Suppressor macrophage treated with lipopolysaccharide for 4 hours (primary cell): ENCODE measurements at places on chromosomes 5 and 9.
A peak's percentile ranks its signal among the peaks of the same experiment; 100 is the strongest.

- DNase-seq: no peak
These were observed 8.4 kb downstream of the HSPA9 start for GRCh38 chr5:138566792-138567191.

DNA sequence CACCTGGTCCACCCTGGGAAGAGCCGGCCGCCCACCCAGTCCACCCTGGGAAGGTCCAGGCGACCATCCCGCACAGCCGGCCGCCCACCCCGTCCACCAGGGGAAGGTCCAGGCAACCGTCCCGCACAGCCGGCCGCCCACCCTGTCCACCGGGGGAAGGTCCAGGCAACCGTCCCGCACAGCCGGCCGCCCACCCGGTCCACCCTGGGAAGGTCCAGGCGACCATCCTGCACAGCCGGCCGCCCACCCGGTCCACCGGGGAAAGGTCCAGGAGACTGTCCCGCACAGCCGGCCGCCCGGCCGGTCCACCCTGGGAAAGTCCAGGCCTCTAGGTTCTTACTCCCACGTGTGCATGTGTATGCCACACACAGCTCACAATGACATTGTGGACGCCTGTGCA, 6.7 kb upstream of the QSOX2 start:
- DNase-seq: no peak

- DNase-seq: no peak
These were observed 181.0 kb upstream of the CLINT1 start for GRCh38 chr5:158039911-158040347.

DNA sequence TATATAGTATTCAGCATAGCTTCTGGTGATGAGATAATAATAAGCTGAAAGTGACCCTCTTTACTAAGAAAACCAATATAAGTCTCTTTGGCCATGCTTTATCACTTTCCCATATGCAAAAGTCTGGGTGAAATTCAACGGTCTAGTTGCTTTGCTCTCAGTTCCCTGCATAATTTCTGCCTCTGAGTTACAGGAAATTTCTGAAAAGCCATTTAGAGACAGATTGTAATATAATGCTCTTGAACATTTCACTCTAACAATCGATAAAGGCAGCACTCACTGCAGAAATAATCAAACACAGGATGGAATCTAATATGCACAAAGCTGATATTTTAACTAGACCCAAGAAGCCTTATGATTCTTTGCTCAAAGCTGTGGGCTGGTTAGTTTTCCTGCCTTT, 100.1 kb upstream of the LIFR start:
- no peak for DNase-seq

DNA sequence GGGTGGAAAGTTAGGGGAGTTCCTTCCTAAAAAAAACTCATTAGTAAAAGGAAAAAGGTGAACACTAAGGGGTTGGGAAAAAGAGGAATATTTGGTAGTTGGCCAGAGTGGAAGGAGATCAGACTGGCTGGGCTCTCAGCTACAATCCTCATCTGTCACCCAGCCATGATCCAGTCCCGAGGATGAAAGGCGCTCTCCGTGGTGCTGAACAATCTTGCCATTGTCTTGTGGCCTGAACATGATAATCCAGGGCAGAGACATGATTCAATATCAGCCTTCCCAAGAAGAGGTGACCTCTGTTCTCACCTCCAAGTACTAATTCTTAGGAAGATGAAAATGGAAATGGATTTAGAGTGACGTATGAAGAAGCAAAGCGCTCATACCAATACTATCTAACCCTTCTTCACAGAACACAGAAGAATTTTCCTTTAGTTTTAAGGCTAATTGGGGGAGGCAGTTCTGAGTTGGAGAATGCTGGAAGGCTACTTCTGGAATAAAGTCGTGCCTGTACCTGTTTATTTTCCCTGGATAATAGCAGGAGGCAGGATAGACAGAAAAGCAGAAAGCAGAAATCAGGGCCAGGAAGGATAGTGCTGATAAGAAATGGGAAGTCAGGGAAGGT, 36.6 kb upstream of the MYORG start:
- DNase-seq: peak; percentile 34

DNA sequence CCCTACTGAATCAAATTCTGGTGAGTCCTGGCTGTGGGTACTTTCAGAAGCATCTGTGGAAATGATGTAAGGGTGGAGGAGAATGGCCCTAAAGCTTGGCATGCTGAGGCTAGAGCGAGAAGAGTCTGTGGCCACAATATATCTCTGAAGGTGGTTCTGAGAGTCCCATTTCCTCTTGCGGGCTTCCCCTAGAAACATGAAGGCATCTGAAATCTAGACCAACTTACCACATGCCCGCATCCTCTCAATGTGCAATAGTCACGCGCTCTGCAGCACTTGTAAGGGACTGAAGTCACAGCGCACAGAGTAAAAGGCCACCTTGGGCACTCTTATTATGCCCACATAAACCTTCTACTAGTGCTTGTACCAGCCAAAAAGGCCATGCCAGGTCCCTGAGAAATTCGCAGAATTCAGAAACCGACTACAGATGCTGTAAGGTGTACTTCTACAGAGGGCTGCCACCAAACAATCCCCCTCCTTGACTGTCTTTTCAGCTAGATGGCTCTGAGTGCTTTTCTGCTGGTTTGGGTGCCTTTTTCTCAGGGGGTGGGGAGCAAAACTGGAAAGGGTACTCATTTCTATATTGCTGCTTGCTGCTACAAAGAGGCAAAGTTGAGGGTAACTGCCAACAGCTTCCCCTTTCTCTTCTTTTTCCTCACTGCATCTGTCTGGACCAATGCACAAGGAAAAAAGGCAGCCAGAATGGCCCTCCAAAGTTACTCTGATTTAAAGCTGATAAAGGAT, 107.3 kb downstream of the ZDHHC21 start:
- DNase-seq: no peak

DNA sequence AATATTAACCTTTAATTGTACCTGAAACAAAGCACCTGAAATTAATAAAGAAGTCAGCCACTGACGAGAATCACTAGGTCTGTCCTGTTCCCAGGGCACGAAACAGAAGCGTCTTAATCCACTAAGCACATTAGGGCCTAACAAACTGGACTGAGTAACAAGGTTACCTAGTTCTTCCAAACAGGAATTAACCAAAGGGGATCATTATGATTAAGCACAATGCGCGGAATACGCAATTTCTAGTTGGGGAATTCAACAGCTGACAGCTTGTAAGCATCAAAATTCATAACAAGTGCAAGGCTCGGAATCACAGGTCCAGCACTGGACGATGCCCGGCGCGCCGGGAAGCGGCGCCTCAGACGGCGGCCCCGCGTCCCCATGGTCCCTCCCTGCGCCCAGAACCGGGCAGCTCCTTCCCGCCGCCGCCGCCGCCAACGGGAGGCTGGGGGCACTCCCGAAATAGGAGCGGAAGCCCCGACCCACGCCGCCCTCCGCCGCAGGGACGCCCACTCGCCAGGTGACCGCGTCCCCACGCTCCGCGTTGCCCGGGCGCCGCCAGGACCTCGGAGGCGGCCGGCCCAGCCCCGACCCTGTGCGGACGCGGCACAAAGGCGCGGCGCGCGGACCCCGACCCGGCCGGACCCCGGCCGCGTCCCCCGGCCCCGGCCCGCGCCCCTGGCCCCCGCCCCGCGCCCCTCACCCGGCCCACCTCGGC, 898 bp downstream of the CAMSAP1 start:
- DNase-seq: peak; percentile 74

DNA sequence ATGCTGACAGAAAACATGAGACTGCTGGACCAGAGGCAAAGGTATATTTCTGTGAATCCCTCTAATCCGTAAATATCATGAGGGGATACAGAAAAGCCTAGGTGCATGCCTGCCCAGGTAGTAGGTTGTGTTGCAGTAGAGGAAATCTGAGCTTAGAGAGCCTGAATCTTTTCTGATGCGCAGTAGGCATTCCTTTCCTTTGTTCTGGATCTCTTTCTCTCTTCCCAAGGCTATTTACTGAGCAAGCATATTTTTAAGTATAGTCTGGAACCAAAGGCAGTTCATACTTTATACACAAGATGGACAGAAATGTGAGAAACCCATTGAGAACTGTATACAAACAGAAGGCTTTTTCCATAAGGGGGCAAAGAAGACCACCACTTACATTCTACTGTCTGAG, 359.3 kb downstream of the TMEM161B start:
- no peak for DNase-seq

DNA sequence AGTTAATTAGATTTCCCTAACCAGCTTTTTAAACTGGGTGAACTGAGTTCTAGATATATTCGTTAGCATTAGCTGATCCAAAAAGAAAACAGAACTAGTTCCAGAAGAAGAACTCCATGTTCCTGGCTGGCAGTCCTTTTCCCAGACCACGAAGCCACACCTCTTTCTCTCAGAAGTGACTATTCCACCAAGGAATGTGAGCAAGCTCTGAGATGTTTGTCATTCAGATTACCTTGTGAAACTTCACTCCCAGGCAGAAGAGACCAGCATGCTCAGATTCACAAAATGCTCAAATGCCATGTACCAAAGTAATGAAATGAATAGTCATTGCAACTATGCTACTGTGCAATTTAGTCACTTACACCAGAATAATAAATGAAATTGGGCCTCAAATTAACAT, 4.4 kb upstream of the SSBP2 start:
- DNase-seq: no peak

DNA sequence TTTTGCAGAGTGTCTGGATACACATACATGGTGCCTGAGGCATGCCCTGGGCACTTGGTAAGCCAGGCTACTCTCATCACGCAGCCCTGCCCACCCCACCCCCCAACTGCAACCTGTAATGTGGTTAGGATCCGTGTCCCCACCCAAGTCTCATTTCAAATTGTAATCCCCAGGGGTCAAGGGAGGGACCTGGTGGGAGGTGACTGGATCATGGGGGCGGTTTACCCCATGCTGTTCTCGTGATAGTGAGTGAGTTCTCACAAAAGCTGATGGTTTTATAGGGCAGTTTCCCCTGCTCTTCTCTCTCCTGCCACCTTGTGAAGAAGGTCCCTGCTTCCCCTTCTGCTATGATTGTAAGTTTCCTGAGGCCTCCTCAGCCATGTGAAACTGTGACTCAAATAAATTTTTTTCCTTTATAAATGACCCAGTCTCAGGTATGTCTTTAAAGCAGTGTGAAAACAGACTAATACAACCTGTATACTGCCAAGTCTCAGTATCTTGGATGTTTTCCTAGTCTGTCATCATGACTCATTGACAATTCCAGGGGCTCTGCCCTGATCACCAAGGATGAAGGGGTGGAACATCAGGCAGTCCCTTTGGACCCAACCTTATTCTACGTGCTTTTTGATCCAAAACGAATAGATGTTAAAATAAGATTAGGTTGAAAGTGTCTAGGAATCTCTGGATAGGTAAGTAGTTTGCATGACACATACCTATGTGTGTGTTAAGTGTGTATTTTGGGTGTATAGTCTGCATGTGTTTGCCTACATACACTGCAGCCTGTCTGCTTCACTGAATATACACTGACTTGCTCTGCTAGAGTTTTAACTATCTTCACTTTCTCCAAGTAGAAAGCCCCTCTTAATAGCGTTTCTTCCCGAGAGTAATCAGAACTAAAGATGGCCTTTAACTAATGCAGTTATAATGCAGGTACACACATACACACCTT, 293.8 kb downstream of the SLIT3 start:
- no peak for DNase-seq

- DNase-seq: no peak
These were observed 9.0 kb downstream of the COL5A1 start for GRCh38 chr9:134650431-134651190.

GRCh38 chr5:135995976-135996375, 32.8 kb upstream of the TGFBI start:
- DNase-seq: no peak

GRCh38 chr9:81653240-81653639, 36.1 kb downstream of the TLE1 start:
- no peak for DNase-seq

DNA sequence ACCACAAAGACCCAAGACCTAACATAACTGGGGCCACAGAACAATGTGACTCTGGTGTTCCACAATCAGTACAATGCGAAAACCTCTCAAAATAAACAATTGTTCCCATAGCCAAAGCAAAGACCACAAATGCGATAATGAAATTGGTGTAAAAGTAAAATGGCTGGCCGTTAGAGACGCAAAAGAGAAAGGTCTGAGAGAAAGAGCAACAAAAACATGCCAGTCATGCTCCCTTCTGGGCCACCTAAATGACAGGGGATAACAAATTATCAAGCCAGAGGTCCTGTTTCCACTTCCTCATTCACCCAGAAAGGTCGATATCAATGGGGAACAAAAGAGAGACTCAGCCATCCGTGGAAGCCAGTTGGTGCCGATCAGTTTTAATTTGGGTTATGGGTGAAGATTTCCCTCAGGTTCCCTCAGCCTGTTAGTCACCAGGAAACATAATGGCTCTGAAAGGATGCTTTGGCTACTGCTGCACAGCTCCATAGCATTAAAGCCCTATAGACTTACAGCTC, 9.2 kb upstream of the CFAP95 start:
- DNase-seq: peak; percentile 6

DNA sequence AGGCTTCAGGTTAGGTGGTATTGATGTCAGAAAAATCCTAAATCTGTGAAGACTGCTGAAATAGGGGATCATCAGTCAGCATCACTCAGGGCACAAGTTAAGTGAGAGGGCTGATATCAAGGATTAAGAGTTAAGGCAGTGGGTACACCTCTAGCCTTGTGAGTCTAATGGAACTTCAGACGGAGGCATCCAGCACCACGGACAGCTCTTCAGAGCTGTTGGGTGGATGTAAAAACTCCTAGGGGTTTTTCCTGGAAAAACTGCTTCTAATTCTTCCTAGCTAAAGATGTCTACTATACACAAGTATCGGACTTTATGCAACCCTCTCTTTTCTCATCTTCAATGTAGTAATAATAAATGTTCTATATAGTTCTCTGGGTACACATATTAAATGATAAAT, 165.9 kb downstream of the SH3GL2 start:
- no peak for DNase-seq

- peak; percentile 71 for DNase-seq
These were observed 296.8 kb downstream of the PDE4D start for GRCh38 chr5:59596586-59597350.

DNA sequence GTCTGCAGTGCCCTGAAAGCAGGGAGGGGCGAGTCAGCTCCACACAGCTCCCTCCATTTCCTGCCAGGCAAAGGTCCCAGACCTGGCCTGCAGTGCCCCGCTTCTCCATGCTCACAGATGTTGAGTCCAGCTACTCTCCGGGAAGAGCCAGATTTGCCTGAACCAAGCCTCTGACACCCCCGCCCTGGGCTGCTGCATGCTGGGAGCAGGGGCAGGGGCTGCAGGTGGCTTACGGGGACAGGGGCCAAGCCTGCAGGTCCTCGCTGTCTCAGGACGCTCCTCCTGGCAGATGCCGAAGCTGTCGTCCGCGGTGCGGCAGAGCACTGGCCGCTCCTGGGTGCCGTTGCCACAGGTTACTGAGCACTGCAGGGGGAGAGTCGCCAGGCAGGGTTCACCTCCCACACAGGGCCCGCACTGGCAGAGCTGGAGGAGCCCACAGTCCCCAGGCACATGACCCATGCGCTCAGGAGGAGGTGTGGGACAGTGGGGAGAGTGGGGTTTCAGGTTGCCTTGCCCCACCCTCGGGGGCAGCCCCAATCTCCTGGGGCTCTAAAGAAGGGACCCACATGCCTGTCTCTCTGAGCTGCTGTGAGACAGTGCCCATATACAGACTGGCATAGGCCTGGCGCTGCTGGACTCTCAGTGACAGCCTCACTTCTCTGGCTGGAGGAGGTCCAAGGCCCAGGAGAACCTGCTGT, 62.4 kb downstream of the ZNF354C start:
- DNase-seq: no peak

- DNase-seq: no peak
These were observed 18.1 kb upstream of the NEUROG1 start for GRCh38 chr5:135553688-135554462.

- DNase-seq: no peak
These were observed 188.8 kb downstream of the KIAA0825 start for GRCh38 chr5:94429566-94429965.

GRCh38 chr9:105389796-105390195, 58.0 kb upstream of the FSD1L start:
- DNase-seq: no peak
